ENCODE measurements at places on chromosomes 6 and 20.

DNA sequence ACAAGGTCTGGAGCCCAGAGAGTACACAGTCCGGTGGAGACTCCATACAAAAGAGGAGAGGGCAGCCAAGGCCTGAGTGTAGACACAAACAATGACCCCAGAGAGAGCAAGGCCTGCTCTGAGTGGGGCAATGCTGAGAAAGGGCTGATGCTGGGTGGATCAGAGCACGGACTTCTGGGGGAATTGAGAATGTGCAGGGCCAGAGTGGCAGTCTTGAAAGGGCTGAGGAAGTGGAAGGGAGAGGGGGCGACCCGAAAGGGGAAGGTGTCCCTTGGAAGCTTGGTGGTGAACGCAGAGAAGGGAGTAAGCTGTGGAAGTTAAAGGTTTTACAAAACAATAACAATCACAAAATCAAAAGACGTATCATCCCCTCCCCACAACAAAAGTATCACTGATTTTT lies 12.0 kb upstream of the GRM4 start:
- DNase-seq = no peak

GRCh38 chr20:21237956-21238799 lies 65.0 kb upstream of the XRN2 start:
- DNase-seq = no peak

- no peak for DNase-seq
Measured at GRCh38 chr6:144053601-144054000, 41.8 kb downstream of the SF3B5 start.

DNA sequence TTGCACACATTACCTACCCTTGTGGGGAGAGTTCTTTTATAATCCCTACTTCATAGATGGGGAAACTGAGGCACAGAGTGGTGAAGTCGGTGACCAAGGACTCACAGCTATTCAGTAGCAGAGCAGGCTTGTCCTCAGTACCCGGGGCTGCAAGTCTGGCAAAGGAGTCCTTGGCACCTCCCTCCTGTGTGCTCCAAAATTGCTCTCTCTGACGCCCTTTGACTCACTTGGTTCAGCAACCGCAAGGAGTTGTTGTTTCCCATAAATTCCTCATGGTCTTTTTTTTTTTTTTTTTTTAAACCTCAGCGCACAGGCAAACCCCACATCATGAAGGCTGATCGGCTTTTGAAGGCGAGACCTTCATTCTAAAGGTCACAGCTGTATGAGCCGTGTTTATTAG lies 143.2 kb downstream of the CEBPB start:
- peak; percentile 79 for DNase-seq

DNA sequence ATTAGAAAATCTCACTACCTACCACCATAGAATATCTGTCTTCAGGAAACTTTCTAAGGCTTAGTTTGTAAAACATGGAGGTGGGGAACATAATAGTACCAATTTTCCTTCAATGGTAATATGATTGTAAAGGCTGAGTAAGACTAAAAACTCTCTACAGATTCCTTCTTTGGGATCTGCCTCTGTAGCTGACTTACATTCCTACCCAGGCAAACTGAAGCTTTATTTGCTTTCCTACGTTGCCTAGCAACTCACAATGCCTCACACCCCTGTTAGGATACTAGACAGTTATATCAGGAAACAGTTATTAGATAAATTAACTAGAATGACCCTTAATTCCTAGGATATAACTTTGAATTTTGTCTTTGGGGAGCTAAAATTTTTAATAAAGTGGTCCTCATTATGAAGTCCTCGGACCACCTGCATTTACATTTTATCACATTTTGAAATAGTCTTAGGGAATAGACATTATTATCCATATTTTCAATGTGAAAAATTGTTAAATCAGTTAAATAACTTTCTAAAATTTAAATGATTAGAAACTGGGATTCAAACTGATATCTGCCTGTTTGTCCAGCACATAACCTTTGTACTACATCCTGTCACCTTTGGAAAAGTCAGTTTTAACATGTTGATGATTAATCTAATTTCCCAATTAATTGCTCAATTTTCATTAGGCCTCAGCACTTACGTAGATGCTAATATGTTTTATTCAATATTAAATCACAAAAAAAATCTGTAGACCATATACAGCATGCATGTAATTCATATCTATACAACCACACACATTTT lies 591.4 kb downstream of the RNF144B start:
- DNase-seq = no peak

DNA sequence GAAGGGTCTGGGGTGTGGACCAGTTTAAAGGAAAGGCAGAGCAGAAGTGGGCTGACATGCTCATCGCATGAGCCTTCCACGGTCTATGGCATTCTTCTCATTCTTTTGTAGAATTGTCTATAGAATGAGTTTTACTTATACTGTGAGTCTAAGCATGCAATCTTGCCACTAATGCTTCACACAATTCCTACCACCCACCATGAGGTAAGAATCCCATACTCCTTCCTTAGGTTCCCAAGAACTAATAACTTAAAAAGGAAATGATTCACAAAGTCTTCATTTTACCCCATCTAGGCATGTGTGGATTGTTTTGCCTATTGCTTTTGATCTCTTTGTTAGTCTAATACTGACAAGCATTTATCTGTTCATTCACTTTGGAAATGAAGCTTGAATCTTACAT lies 195.2 kb downstream of the LY86 start:
- no peak for DNase-seq

DNA sequence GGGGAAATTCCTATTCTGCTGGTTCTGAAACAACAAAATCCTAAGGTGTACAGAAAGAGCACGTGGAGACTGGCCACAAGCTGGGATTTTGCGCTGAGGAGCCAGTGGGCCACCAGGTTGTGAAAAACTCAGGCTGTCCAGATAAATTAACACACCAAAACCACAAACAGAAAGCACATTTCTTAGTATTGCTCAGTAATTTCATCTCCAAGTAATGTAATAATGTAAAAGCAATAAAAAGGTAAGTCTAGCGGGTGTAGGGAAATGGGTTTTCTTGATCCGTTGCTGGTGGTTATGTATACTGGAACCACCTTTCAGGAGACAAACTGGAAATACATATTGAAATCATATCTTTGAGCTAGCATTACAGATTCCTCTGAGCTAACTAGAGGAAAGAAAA lies 195.6 kb upstream of the CNR1 start:
- DNase-seq = no peak

DNA sequence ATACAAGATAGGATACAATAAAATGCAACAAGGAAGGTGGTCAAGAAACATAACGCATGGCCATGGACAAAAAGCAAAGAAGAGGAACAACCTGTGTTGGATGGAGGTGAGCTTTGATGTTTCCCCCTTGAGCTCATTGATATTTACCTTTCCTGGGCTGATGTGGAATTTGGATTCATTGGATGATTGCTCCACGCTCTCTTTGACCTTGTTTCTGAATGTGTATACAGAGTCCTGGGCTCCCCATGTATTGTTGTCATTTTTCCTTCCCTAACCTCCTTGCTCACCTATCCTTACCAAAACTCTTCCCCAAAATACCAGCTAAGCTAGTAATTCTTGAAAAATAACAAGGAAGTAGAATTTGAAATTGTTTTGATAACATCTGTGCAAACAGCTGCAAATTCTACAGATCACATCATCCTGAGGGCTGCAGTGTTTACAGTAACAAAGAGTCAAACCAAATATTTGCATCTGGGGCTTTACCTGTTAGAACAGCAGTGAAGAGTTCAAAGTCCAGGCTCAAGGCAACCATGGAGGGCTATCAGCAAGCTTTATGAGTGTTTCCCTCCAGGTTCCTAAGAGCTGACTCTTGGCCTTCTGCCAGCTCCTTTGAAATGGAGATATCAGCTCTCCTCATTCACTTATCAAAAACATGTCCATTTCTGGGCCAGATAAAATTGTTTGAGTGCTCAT lies 214.3 kb upstream of the MARCKS start:
- DNase-seq = no peak

DNA sequence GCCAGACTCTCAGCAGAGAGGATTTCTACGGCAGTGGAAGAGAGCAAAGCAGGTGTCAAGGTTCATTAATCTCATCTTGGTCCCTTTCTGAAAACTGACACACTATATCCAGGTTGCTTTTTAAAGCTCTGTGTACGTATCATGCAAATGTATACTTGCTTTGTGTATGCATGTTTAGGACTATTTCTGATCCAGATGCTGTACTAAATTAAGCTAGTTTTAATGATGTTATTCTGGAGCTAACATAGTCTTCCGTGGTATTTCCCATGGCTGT lies 59.2 kb upstream of the SNX9 start:
- no peak for DNase-seq

- DNase-seq = peak; percentile 96
Measured at GRCh38 chr6:112223070-112223861, 31.1 kb downstream of the LAMA4 start.

GRCh38 chr6:40325041-40325440 lies 262.1 kb downstream of the LRFN2 start:
- DNase-seq = no peak

- peak; percentile 32 for DNase-seq
Measured at GRCh38 chr20:14189794-14190402, 147.5 kb downstream of the FLRT3 start.

GRCh38 chr20:39829256-39829655 lies 859.8 kb downstream of the MAFB start:
- no peak for DNase-seq

DNA sequence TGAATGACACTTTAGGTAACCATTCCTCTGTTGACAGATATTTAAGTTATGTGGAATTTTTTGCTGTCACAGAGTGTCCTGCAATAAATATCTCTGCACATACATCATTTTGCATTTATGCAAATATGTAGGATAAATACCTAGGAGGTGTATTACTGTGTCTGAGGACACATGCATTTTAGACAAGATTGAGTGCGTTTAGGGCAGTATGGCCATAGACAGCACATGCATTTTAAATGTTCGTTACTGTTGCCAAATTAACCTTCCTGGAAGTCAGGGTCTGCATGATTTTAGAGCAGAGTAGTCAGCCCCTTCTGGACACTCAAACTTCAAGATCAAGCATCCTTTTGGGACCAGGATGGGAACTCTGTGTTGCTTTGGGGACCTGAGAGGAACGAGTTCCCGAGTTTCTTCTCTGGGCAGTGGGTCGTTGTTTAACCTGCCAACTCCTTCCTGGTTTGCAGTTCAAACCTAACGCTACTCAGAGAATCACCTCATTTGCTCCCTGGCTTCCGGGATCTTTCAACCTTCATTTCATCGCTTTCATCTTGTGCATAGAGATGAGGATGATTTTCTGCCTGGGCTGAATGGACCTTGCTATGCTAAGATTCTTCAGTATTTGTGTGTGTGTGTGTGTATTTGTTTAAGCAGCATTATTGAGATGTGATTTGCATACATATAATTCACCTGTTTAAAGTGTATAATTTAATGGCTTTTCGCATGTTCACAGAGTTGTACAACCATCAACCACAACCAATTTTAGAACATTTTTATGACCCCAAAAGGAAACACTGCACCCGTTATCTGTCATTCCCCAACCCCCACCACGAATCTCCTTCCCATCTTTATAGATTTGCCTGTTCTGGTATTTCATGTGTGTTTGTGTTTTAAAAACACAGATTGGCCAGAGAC lies 9.8 kb downstream of the BCAS4 start:
- DNase-seq = no peak

- DNase-seq = no peak
Measured at GRCh38 chr6:15512126-15512525, 150.7 kb downstream of the DTNBP1 start.

DNA sequence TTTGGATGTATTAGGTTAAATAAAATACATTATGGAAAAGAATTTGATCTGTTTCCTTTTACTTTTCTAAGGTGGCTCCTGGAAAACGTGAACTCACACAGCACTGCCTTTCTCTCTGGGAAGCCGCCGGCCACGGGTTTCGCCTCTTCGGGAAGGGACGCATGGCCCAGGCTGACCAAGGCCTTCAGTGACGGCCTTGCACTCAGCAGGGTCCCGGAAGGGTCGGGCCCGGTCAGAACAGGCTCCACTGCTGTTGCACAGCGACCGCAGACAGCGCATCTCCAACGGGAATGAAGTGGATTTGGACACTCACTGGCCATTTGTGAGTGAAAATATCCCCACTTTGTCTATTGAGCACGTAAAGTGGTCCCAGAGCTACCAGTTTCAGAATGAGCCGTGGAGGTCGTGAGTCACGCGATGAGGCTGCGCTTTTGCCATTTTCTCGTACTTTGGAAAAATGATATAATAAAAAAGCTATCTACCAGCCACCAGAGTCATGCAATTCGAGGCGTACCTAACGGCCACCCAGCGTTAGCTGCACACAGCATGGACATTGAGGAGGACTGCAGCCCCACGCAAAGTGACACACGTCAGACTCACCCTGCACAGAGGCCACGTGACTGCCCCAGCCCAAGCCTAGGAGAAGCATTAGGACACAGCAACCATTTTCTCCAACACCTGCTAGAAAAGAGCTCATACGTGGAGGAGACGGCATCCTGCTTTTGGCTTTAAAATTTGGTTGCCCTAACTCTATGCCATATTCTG lies 244.3 kb downstream of the TTLL2 start:
- no peak for DNase-seq

DNA sequence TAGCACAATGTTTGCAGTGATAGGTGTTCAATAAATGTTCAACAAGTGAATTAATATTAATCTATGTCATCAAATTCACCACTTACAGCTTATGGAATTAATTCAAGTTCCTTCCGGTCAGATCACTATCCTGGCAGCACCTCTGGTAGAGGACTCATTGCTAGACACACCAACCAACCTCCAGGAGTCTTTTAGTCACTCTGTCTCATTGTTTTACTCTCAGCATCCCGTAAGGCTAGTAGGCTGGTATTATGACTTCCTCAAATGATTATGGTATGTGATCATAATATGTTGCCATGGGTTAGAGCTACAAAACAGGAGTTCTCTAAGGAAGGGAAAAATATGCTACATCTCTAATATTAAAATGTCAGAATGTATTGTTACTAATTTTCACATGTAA lies 21.7 kb upstream of the MMS22L start:
- DNase-seq = no peak

GRCh38 chr6:50007819-50008218 lies 14.0 kb downstream of the DEFB110 start:
- DNase-seq = peak; percentile 28

Data from GM04504 (cell line).